ENCODE measurements at places on chromosomes 16 and 17. TPM values are rescaled to one million over a fixed set of nuclear protein-coding genes. Genes with fewer than 3 reads are reported as not detected.

SMPD3 gene
- 0.61 TPM for total RNA-seq

XYLT1 gene
- total RNA-seq, result 20.1 TPM

DNA sequence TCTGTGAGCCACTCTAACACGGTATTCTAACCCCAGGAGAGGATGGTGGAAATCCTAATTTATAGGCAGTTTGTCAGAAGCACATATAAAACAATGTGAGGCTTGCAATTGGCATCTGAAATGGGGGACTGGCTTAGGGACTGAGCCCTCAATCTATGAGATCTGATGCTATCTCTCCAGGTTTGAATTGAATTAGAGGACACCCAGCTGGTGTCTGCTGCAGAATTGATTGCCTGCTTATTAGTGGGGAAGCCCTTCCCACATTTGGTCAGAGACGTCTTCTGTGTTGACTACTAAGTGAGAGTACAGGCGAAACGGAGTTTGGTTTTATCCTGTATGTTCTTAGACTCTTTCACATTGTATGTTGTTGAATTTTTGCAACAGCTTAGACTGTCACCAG, 13.6 kb upstream of the TMIGD1 start:
- DNase-seq, result no peak

DNA sequence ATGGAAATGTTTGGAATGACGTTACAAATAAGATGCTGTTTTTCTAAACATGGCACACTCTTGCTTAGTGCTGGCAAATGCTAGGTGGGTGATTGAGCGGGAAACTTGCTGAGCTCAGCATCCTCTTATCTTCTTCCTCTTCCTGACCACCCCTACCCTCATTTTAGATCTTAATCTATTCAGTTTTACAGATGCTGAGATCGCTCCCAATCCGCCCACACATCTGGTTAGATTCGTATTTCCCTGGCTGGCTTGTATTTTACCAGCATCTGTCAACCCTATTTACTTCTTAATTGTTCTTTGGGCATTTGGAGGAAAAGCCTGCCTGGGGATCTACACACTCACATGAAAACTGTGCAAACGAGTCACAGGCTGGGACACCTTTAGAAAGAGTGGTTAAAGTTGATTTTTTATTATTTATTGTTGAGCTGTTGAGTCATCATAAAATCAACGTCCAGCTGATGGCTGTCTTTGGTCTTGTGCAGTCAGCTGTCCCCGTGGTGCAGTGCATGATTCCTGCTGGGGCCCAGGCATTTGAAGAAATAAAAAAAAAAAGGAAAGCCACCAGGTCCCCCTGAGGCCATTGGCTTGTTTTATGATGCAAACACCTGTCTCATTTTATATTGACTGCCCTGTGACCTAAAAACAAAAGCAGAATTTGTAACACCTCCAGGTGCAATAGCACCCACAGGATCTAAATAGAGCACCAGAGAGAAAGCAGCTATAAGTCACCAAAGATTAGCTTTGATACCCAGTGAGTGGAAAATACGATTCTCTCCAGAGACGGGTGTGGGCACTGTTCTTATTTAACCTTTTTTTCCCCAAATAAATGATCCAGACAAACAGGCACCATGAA, 258.6 kb downstream of the HS3ST3B1 start:
- no peak for DNase-seq

DNA sequence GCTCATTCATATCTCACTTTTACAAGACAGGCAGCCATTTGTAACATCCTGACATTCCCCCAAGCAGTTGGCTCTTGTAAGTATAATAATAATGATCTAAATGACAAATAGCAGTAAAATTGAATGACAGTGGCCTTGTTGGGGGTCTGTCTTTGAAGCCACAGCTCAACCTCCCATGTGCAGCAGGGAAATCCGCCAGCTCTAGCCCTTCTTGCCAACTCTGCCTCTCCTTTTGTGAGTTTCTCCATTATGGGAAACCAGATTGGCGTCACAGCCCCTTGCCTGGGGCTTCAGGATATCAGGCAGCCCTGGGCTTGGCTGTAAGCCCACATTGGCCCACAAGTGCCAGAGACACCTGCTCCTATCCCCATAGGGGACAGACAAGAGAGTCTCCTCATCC, 70.4 kb upstream of the CACNG5 start:
- no peak for DNase-seq

DNA sequence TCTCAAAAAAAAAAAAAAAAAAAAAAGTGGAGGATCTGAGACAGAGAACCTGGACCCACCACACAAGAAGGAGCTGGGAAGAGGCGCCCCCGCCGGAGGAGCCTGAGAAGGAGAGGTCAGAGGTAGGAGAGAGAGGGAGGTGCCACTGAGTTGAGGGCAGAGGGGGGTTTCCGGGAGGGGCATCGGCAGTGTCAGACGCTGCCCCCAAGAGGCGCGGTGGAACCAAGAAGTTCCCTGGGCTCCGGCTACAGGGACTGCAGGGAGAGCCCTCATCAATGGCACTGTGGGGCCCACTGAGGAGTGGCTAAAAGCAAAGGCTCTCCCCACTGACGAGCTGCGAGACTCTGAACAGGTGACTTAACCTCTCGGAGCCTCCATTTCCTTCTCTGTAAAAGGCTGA, 4.2 kb downstream of the CCDC42 start:
- peak; percentile 5 for DNase-seq

GRCh38 chr16:57126411-57126810, 34.0 kb downstream of the CPNE2 start:
- DNase-seq, result no peak

DNA sequence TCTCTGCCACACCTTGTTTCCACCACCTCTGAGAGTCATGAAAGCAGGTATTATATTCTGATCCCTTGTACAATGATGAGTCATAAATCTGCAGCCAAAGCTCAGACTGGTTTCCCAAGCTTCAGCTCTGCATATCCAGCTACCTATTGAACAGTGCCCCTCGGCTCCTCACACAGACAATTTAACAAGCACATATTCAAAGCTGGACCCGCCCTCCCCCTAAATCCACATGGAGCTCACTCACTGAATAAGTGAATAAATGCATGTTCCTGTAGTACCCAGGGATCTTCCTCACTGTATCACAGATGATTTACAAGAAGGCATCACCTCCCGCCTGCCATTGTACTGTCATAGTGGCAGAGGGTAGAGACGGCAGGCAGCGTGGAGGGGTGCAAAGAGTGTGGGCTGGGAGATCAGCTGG, 516.4 kb downstream of the GRIN2A start:
- DNase-seq, result no peak

DNA sequence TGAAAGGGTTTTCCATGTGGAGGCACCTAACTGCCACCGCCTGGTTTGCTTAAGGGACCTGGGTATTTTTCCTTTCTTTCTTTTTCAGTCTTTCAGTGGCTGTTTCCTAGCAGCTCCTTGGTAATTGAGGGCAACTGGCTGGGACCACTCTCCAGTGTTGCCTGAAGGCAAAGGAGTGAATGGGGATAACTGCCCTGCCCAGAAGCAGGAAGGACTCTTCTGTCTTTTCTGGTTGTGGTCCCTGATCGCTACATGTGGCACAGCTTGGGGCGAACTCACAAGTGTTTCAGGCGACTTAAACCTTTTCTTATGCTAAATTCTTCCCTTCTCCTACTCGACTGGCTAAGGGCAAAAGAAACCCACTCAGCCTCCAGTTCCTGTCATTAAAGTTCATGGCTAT, 10.1 kb upstream of the TMEM98 start:
- DNase-seq, result no peak

DNA sequence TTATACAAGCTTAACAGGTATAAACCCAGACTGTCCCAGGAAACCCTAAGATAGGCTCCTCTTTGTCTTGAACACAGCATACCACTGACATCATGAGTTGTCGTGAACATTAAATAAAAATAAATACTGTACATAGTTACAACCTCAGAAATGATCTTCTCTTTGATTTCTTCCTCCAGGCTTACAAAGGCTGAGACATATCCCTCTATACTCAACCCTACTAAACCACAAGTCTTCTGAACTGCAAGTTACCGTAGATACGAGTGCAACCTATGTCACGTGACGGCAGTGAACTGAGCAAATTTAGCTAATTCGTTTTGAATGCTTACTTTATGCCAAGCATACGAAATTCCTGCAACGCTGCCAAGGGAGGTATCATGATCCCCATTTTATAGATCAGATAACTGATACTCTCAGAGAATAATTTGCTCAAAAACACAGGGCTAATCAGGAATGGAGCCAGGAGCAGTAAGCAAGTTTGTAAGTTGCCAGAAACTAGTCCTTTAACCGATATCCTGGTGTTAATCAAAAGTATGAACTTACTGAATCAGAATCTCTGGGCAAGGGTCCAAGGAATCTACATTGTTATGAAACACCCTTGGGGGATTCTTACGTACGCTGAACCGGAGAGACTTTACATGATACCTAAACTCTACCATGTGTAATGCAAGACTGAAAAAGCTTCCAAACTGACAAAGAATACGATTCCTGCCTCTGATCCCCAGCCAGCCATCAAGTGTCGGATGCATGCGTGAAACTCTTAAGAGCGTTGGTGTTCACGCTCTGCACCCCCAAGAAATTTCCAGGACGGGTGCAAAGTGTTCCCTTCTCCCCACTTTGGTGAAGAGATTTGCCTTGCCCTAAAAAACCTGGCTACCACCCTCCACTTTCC, 106.2 kb downstream of the XYLT1 start:
- DNase-seq, result peak; percentile 57

DNA sequence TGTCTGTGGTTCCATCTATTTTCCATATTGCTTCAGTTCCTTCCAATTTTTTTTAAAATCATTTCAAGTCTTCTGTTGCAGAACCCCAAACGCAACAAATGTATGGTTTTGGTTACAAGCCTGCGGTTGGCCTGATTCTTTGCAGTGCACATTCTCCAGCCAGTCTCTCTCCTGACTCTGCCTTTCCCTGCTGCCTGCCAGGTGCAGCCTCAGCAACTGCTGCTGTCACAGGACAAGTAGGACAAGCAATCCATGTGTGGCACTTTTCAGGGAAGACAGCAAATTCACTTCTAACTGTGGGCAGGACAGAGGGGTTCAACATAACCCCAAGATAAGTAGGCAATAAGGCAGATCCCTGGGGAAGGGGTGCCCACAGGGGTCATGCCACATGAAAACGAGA, 24.2 kb downstream of the EMP2 start:
- no peak for DNase-seq

- no peak for DNase-seq
These were observed 40.1 kb downstream of the MPHOSPH6 start for GRCh38 chr16:82129881-82130280.

NMRAL1 gene
- total RNA-seq, result 21.7 TPM

GRCh38 chr17:77461277-77462057, 320.7 kb downstream of the SEC14L1 start:
- DNase-seq, result no peak

- DNase-seq, result no peak
These were observed 104.4 kb downstream of the IRX5 start for GRCh38 chr16:55035029-55035428.

DNA sequence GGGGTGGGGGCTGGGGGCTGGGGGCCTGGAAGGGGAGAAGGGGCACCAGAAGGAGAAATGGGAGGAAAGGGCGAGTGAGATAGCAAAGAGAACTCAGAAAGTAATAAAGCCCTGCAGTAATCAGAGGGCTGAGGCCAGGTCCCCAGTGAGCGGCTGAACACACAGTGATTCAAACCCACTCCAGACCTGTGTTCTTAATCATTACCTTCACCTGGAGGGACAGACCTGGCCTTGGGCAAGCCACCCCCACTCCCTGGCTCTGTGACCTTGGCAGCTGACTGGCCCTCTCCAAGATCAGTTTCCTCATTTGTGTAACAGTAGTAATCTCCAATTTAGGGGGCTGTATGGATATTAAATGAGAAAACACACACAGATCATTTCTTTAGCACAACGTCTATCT, 150.4 kb downstream of the WWOX start:
- no peak for DNase-seq

DNA sequence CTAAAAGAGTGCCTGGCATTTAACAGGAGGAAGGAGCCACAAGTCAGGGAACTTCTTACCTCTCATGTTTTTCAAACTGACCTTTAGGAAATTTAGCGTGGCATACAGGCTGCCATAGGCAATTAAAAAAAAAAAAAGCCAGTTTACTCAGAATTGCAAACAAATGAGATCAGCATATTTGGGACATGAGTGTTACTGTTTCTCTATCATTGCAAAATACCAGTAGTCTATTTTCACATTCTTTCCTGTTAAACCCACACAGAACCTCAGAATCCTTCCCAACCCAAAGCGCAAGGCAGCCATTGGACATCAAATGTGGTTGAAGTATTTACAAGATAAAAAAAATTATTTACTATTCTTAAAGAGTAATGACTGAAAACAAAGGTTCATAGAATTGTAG, 366.4 kb upstream of the DYNLRB2 start:
- DNase-seq, result no peak

DNA sequence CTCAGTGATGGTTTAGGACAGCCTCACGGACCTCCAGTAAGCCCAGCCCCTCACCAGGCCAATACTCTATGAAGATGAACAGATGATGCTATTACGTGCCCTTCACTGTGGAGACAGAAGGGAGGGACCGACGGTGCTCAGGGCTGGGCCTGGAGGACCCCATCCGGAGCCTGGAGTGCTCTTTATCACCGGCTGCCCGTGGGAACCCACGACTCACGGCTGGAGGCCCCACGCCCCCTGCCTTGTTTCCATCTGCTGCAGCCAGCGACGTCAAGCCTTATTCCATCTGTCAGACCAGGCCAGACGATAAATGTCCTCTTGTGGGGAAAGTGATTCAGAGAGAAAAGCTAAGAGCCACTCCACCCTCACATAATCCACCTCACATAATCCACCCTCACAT, 4.0 kb upstream of the TIMM22 start:
- DNase-seq, result no peak

- no peak for DNase-seq
These were observed 41.8 kb downstream of the KCNJ12 start for GRCh38 chr17:21417921-21418320.

GRCh38 chr17:39699818-39700147, at the start of gene ERBB2:
TSS of gene ERBB2 (plus strand) at chr17:39700064. CDS start at chr17:39700239, 175 bp downstream.
- no peak for DNase-seq

DNA sequence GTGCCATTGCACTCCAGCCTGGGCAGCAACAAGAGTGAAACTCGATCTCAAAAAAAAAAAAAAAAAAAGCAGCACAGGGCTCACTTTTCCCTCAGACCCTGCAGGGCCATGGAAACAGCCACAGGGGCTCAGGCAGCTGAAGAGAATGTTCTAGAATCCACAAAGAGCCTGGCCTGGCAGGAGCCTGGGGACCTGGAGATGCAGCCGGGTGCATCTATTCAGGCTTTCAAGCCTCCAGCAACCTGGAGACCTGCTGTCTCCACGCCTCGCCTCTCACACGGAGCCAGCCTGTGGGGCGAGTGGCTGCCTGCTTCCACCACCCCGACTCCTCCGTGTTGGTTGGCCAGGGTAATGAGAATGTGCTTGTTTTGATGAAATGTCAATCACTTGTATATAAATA, 44.0 kb upstream of the MEAK7 start:
- no peak for DNase-seq

GRCh38 chr16:88070989-88071625, 119.9 kb downstream of the BANP start:
- DNase-seq, result no peak

- no peak for DNase-seq
These were observed 57.6 kb downstream of the YPEL2 start for GRCh38 chr17:59389066-59389465.

CORO1A gene
- total RNA-seq, result 819 TPM
